Stimulated activated CD8-positive, alpha-beta memory T cell treated with anti-CD3 and anti-CD28 coated beads, Interleukin-7, amount 100 ng/mL, for 48 hours (primary cell): ENCODE measurements at places on chromosomes 7 and 10.

DNA sequence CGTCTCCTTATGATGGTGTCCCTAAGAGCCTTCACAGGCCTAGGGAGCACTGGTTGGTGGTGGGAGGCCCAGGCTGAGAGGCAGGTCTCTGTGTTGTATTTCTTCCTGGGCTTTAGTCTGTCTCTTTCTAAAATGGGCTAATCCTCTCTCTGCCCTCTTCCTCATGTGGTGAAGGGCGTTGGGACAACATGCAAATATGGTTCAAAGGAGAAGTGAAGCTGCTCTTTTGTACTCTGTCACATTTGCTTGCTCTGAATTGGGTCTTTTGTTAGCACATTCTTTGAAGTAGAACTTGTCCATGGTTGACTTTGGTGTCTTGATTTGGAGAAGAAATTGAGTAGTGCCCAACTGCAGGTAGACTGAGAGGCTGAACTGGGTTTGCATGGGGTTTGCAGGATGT is 814 bp downstream of the HK1 start:
- DNase-seq = no peak

DNA sequence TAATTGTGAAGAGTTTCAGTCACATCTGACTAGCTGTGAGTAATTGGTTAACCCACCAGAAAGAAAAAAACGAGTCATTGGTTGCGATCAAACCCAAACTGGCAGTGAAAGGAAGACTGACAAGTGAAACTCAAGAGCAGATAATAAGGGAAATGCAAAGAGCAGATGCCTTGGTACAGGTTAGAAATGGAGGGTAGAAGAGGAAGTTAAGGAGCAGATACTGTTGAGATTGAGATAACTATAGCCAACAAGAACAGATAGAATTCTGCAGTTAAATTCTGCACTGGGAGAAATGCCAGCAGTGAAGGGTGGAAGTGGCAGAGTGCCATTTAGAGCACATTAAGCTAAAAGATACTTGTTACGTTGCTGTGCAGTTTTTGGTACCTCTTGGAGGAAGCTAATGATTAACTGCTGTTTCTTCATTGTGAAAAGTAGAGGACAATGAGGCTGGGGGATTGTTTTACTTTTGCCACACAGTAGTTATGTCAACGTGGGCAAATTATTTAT is 65.8 kb downstream of the CDK13 start:
- no peak for DNase-seq

- DNase-seq = no peak
Observed at GRCh38 chr10:7362471-7362870, 48.4 kb downstream of the SFMBT2 start.

DNA sequence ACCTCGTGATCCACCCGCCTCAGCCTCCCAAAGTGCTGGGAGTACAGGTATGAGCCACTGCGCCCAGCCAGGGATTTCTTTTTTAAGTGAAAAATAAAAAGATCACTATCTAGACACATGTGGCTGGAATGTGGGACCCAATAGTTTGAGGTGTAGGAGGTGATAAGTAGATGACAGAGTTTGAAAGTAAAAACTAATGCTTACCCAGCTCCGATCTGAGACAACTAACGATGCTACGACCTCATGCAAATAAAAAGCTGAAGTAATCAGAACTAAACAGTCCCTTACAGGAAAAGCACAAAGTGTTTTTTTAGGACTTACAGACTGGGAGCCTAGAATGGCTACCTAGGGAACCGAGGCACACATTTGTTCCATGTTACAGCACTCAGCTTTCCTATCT is 23.0 kb downstream of the PCGF6 start:
- no peak for DNase-seq

DNA sequence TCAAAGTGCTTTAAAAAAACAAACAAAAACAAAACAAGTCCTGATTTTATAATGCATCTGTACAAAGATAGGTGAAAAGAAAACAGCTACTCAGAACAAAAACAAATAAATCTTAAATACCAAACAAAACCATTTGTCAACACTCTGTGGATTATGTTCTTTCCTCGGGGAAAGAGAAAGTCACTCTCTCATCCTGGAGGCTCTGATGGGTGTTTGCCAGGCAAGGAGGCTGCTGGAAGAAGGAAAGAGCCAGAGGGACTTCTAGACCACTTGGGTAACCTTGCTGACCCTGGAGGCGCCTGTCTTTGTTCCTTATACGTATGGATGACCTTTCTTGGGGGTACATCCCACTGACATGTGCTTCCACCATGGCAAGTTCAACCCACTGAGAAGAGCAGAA is 92.8 kb downstream of the ZRANB1 start:
- no peak for DNase-seq

GRCh38 chr10:37872955-37873354 is 15.5 kb upstream of the ZNF248 start:
- DNase-seq = no peak

- no peak for DNase-seq
Observed at GRCh38 chr10:77649333-77650331, 12.0 kb upstream of the KCNMA1 start.

DNA sequence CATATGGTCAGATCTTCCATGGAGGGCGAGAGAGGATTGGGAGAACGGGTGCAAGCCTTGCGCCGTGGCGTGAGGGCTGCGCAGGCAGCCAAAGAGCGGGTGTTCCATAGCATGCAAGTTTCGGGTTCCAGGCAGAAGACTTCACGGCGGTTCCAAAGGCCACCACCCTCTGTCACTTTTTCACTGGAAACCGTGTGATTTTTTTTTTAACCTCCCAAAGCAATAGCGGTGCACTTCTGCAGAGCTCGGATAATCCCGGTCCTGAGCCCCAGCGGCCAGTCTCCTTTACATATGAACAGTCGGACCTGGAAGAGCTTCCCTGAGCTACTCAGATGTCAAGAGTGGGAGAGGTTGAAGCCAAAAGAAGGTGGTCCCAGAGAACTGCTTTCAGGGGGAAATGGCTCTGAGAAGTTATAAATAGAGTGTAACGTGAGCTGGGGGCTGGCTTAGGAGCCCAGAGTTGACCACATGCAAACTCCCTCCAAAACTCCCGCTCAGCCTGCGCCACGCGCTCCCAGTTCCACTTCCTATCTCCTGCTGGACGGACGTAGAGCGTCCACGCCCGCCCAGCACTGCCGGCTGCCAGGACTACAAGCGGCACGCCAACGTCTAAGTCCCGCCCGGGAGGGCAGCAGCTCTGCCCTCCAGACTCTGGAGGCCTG is at the start of gene MEOX2:
TSS of gene MEOX2 (minus strand) at position 389 of the 662 bp plus-strand sequence. CDS start at position 108, 281 bp downstream.
- DNase-seq = no peak

- DNase-seq = no peak
Observed at GRCh38 chr7:139886206-139886605, 57.1 kb downstream of the TBXAS1 start.

- DNase-seq = no peak
Observed at GRCh38 chr7:100515072-100515532, 23.9 kb upstream of the AGFG2 start.

GRCh38 chr10:72935361-72935760 is 19.2 kb downstream of the PLA2G12B start:
- DNase-seq = no peak

DNA sequence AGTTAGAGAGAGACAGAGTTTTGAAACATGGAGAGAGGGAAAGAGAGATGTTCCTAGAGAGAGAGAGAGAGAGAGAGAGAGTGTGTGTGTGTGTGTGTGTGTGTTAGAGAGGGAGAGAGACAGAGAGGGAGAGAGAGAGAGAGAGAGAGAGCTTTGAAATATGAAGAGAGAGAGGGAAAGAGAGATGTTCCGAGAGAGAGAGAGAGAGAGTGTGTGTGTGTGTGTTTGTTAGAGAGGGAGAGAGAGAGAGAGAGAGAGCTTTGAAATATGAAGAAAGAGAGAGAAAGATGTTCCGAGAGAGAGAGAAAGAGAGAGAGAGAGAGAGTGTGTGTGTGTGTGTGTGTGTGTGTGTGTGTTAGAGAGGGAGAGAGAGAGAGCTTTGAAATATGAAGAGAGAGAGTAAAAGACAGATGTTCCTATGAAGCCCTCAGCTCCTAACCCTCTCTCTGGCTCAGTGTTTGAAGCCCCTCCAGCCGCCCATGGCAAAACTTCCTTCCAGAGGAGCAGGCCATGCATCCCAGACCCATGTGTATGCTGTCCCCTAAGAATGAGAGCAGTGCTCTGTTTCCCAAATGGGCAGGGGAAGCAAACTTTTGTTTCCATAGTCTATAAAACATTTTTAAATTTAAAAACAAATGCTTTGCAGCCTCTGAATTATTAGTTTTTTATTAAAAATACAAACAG is 130.9 kb downstream of the KCNMA1 start:
- DNase-seq = no peak

GRCh38 chr10:84306751-84307384 is 21.5 kb upstream of the CCSER2 start:
- no peak for DNase-seq

DNA sequence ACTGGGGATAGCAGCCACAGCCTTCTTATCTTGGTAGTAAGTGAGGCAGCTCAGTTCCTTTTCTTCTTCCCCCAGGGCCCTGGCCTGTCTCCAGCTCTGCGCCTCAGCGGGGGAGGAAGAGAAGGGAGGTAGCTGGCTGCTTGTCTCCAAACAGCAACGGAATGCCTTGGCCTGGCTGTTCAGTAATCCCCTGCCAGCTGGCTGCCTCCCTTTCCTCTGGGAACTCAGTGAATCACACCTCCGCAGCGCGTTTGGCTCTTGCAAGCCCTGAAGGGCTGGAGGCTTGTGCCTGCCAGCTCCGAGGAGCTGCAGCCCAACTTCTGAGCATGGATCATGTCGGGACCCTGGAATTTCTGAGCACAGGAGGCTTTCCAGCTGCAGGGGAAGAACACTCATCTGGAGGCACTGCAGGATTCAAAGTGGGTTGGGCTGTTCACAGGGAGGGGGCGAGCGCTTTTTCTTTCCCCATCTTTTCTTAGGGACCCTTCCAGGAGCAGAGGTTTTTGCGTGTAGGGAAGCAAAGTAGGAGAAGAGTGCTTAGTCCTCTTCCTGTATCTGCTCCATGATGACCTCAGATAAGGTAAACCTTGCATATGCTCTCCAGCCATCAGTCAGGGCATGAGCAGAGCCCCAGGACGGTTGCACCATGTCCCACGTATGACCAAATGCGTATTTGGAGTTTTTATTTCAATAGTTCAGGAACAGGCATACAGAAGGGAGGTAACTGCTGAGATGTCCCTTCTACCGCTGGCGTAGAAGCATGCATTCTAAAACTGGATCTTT is 253.2 kb upstream of the INHBA start:
- DNase-seq = no peak

- DNase-seq = no peak
Observed at GRCh38 chr7:157233677-157234076, 95.0 kb downstream of the UBE3C start.

- DNase-seq = no peak
Observed at GRCh38 chr10:70742537-70743429, 42.4 kb downstream of the TBATA start.

GRCh38 chr7:50869108-50869725 is 86.5 kb upstream of the GRB10 start:
- no peak for DNase-seq

- no peak for DNase-seq
Observed at GRCh38 chr10:846126-846685, 85.3 kb downstream of the LARP4B start.

GRCh38 chr7:2719007-2719406 is 31.0 kb downstream of the AMZ1 start:
- DNase-seq = peak; percentile 65

GRCh38 chr10:43878386-43878785 is 229.7 kb upstream of the ZNF32 start:
- DNase-seq = no peak

GRCh38 chr7:45203936-45204445 is 46.4 kb downstream of the RAMP3 start:
- DNase-seq = no peak

DNA sequence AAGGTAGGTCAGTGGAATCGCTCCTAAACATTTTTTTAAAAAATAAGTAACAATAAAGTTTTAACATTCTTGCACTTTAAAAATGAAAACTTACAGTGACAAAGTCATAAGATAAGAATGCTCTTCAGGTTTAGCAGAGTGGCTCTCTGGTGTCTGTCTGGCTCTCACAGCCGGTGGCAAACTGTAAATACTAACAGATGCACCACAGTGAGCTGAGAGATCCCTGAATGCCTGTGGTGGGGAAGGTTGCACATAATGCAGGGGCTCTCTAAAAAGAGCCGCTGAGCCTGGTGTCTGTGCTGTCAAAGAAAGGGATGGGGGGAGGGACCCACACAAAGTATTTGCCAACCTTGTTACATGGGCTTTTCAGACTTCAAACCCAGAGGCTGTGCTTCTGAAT is 498.3 kb downstream of the CCSER2 start:
- DNase-seq = no peak

DNA sequence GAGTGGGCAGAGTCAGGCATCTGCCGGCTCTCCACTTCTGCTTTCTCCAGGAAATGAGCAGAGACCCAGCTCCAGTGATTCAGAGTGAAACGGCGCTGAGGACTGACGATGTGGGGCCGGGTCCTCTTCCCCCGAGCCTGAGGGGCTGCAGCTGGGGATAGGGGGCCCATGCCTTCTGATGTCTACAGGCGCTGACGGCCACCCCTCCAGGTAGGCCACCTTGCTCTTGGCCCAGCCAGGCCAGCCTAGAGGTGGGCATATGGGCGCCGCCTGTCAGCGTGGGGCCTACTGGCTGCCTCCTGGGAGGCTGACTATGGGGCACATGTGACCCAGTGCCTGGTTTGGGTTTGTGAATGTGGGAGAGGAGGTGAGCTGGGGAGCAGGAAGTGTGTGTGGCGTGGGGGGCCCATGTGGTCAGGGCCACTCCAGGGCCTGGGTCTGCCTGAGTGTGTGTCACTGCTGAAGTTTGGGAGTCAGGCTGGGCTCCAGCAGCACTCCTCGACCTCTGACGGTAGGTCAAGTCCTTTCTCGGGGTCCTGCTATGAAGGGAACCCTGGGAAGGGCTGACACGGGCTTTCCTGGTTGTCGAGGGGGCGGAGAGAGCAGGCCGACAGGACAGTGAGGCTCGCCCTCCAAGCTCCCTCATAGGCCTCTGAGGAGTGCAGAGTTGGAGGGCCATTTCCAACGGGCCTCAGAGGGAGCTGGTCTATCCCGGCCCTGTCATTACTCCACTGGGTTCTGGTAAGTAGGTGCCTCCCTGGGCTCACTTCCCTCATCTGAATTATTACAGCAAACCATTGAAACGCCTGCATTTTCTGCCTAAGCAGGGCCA is at the start of gene WDFY4:
TSS of gene WDFY4 (plus strand) at position 82 of the 832 bp plus-strand sequence. CDS start 24,860 bp downstream, outside the sequence.
- DNase-seq = no peak

DNA sequence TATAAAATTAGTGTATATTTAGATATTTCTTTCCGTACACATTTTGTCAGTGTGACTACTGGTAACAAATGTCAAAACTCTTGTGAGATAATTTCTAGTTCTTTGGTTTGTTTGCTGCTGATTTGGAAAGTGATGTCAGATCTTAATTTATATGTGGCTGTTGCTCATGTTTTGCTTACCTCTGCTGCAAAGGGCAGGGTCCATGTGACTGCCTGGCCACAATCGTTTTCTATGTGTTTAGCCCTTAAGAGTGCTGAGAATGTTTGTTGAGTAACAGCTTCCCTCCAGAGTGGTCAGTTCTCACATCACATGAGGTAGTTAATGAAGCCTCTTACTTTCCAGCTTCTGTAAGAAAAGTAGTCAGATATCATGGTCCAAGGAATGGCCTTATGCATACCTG is 4.2 kb downstream of the NRBF2 start:
- no peak for DNase-seq

DNA sequence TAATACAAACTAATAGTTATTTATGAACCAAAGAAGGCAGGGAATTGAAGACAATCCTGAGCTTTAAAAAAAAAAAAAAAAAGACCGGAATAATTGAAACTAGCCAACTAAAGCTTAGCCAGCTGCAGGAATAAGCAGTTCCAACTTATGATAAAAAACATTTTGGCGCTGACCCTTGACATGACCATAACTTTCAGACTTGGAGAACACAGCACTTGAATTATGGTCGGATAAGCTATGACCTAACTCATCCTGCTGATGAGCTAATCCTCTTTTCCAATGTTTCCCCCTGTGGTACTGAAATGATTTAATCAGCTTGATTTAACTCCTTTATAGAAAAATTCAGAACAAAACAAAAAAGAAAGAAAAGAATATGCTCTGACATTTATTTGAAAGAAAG is 181.8 kb downstream of the DGKB start:
- no peak for DNase-seq
